ENCODE measurements at places on chromosomes 2 and 18.
A peak's percentile ranks its signal among the peaks of the same experiment; 100 is the strongest.

GRCh38 chr2:228774548-228774947 is 496.5 kb downstream of the PID1 start:
- no peak for DNase-seq

DNA sequence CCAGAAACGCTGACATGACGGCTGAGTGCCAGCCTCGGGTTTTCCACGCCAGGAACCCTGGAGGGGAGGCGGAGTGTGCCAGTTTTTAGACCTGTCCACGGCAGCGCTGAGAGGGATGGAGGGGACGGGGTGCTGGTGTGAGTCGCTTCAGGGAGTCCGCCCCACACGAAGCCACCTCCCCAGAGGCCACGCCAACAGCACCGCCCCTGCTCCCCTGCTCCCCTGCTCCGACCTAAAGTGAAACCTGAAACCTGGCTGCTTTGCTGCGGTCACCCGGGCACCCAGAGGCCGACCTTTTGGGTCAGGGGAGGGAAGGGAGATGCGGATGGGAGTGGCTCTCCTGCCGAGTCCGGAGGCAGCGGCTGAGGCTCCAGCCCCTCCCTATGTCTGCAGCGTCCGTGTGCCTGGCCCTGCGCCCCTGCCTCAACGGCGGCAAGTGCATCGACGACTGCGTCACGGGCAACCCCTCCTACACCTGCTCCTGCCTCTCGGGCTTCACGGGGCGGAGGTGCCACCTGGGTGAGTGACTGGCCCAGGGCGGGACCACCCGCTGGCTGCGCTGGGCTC is 38.1 kb downstream of the SNED1 start:
- DNase-seq: no peak

DNA sequence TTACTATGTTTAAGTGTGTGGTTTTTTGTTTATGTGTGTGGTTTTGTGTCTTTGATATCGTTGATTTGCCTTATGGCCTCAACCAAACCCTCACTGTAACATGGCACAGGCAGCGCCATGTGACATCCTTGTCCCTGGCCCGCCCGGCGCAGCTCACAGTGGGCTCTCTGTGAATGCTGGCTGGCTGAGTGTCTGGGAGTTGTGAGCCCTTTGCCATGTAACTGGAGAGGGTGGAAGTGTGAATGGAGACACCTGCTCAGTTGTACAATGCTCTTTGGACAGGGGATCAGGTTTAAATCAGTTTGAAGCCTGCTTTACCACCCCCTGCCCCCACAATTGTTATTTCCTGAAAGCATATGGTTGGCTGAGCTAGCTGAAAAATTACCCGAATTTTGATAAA is 41.8 kb downstream of the TCF7L1 start:
- DNase-seq: no peak

GRCh38 chr18:52325997-52326396 is 14.0 kb upstream of the DCC start:
- DNase-seq: no peak

DNA sequence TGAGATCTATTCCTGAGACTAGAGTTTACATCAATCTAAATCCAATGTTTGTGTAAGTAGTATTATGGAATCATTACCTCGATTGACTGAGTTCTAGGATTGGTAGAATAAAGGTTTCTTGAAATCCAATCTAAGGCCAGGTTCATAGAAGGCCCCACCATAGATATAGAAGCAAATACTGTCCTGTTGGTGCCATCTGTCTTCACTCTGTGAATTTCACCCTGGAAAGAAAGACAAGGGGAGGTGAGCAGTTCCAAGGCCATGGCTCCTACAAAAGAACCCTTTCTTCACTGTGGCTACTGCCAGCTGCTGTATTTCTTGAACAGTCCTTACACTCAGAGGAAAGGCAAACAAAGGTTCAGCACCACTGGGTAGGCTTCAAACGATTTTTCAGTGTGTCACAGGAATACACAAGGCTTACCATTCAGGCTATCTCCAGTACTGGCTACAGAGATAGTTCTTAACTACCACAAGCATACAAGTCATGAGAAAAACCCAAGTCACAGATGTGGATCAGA is 137.0 kb downstream of the LRP2 start:
- no peak for DNase-seq

DNA sequence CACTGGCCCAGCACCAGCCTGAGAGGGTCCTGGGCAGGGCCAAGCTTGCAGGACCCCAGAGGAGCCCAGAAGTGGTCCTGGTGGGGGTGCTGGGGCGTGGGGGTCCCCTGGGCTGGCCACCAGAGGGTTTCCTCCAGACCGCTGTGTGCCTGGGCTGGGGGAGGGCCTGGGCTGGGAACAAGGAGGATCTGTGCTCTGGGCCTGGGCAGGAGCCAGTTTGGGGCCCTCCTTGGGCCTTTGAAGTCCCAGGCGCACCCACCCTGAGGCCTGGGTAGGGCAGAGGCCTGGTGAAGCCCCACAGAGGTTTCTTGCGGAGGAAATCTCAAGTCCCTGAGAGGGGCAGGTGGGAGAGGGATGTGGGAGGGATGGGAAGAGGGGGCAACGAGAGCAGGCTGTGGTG is 63.4 kb upstream of the GPC1 start:
- DNase-seq: no peak

DNA sequence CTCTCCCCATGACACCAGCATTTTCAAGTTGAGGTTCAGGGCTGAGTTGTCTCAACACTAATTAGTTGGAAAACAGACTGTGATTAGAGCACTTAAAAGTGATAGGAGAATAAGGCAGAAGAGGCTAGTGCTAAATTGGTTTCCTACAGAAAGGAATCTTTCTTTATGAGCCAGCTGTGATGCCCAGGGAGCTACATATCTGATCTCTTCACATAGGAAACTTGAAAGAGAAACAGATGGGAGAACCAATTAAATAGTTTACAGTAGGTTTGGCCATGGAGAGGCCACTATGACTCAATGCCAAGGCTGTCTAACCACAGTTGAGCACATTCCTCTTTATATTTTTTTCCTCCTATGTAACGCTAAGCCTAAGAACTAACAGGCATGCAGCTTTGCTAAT is 418.3 kb upstream of the CYRIA start:
- no peak for DNase-seq

GRCh38 chr2:102065675-102066252 is 74.0 kb downstream of the IL1R2 start:
- DNase-seq: no peak

GRCh38 chr2:238646281-238646680 is 201.6 kb upstream of the TWIST2 start:
- DNase-seq: no peak

DNA sequence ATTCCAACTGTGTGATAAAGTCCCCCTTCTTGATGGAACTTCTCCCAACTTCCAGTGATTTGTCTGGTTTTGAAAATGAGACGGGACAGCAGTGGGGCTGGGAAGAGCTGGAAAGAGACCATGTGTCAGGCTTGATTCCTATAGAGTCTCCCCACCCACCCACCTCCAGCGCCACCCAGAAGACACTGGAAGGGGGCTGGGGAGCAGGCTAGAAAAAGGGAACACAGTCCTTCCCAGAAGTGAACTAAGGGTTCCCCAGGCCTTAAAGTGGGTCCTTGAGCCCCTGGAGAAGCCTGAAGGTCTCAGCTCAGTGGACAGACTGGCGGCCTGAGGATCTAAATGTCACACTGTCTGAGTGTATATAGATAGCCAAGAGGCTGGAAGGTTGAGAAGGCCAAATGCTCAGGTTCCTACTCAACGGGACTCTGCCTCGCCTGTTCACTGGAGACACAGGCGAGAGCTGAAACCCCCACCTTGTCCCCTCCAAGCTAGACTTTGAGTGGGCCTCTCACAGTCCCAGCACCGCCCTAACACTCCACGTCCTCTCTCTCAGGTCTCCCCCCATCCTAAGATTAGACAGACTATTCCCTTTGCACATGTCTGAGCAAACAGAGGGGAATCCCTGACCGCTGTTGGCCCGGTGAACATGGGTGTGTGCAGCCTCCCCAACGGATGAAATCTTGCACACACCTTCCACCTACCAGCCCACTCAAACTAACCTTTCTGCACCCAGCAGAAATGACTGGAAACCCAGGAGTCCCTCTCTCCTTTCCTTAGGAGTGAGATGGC is 1.6 kb downstream of the PKDCC start:
- DNase-seq: no peak

- DNase-seq: peak; percentile 5
Observed at GRCh38 chr2:171287036-171287571, 126.4 kb upstream of the TLK1 start.

DNA sequence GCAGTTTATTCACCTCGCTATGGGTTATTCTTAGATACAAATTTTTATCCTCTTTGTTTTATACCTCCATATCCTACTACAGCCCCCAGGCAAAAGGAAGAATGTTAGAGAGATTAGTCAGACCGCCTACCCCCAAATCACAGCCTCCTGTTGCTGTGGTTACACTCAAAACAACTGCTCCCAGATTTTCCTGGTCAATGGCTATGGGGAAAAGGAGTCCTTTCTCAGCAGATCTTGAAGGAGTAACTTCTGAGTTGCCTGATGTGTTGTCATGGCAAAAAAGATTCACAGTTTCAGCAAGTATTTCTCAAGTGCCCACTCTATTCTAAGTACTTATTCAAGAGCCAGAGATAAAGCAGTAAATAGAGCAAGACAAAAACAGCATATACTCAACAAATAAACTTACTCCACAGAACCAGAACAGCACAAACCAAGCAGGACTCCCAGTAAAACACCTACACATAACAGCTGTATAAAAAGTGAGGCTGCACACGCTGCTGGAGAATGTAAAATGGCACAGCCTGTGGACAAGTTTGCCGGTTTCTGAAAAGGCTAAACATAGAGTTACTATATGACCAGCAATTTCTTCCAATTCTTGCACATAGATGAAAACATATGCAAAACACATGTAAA is 104.8 kb downstream of the NOL10 start:
- DNase-seq: peak; percentile 42

- no peak for DNase-seq
Observed at GRCh38 chr2:641872-642815, 35.1 kb downstream of the TMEM18 start.

DNA sequence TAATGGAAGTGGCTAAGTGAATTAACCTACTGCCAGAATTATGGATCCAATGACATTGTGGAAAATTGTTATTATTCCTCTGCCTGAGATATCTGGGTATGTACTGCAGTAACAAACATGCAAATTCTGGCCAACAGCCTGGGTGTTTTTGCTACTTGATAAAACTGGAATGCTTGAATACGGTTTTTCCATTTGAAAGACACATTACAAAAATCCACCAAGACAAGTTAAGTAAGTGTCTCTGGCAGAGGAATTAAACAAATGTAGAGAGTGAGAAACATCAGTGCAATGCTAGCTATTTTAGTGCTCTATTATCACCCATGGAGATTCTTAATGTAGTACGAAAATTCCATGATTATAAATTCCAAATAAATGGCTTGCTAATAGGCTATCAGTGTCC is 312.4 kb upstream of the MEIS1 start:
- peak; percentile 77 for DNase-seq

DNA sequence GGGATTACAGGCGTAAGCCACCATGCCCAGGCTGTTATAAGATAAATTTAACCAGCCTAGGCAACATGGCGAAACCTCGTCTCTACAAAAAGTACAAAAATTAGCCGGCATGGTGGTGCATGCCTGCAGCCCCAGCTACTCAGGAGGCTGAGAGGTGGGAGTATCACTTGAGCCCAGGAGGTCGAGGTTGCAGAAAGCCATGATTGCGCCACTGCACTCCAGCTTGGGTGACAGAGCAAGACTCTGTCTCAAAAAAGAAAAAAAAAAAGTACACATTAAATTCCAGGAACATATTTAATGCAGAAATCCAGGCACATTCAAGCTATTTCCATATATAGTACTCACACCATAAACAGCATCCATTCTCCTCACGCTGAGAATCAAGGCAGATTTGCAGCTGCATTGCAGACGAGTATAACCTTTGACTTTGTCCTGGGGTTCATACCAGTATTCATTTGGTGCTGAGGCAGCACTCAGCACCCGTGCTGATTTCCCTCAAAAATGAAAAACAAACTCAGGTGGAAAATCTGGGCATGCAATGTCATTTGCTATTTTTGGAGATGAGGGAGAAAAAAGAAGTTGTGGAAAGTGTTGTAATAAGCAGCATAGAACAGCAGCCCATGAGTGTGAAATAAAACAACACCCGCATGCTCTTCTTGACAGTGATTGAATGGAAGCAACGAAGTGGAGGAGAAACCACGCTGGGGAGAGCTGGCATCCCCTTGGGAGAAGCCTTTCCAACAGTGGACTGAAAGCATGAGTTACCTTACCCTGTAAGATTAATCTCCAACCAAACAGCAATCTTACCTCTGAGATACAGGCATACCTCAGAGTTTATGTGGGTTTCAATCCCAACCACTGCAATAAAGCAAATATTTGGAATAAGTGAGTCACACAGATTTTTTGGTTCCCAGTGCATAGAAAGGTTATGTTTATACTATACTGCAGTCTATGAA is 46.8 kb upstream of the ANXA4 start:
- DNase-seq: no peak

DNA sequence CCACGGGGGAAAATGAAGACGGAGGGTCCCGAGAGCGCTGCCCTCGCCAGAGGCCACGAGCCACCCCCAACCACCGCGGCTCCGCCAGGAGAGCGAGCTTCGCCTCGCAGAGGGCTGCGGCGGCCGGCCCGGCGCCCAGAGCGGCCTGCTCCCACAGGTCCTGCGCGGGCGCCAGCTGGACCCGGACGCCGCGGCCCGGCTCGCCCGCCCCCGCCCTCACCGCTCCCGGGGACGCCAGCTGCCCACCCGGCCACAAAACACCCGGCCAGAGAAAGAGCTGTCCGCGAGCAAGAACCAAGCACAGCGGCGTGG is 709 bp downstream of the PTPN2 start:
- no peak for DNase-seq

GRCh38 chr18:61882296-61883004 is 10.4 kb downstream of the RNF152 start:
- DNase-seq: no peak

DNA sequence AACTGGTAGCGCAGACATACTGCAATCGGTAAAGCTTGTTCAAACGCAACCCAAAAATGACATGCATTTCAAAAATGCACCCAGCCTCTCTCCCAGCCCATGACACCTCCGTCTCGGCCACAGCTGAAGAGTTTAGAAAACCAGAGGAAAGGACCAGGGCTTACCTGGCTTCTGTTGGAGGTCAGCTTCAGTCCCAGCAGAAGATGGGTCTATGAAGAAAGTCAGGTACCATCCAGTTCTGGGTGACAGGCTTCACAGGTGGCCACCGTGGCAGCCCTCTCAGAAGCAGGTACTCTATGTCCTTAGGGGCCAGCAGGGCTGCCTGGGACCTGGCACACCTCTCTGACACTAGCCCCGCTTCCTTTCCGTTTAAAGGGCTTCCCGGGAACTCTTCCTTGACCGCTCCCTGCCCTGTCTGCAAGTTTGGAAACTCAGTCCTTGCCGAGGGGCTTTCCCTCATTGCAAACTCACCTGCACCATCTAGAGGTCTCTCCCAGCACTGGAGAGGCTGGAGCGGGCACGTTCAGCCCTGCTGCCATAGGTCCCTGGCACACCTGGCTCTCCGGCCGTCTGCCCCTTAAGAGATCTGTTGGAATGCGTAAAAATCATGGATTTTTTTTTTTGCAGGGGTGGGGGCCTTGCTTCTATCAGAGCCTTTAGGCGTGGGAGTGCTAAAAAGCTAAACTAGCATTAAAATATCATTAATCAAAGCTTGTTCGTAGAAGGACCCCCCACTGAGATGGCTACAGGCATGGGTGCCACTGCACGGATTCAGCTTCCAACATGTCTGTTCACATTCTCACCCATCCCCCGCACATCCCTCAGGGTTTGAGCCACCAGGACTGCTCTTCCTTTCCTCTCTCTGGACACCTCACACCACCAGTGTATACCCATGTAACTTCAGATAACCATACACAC is at the start of gene EDAR:
Gene EDAR, minus strand, starts transcription at position 425 of the 918 bp plus-strand sequence. CDS start 58,206 bp downstream, outside the sequence.
- peak; percentile 74 for DNase-seq
